ENCODE measurements at places on chromosomes 6 and 20.
A peak's percentile ranks its signal among the peaks of the same experiment; 100 is the strongest.

GRCh38 chr6:158219228-158219627 is 51.1 kb downstream of the GTF2H5 start:
- DNase-seq: peak; percentile 94

DNA sequence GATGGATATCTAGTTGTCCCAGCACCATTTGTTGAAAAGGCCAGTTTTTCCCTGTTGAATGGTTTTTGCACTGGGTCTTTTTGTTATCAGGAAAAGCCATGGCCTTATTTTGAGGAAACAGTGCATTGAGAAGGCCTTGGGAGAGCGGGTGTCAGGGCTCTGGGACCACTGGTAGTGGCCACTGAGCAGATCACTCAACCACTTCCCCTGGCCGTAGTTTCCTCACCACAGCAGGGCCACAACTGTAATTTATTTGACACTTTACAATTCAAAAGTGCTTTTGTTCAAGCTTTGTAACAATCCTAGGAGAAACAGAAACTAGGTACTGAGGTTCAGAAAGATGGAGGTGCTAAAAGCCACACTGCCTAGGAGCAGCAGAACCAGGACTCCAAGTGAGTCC is 281.8 kb downstream of the GMDS start:
- DNase-seq: no peak

DNA sequence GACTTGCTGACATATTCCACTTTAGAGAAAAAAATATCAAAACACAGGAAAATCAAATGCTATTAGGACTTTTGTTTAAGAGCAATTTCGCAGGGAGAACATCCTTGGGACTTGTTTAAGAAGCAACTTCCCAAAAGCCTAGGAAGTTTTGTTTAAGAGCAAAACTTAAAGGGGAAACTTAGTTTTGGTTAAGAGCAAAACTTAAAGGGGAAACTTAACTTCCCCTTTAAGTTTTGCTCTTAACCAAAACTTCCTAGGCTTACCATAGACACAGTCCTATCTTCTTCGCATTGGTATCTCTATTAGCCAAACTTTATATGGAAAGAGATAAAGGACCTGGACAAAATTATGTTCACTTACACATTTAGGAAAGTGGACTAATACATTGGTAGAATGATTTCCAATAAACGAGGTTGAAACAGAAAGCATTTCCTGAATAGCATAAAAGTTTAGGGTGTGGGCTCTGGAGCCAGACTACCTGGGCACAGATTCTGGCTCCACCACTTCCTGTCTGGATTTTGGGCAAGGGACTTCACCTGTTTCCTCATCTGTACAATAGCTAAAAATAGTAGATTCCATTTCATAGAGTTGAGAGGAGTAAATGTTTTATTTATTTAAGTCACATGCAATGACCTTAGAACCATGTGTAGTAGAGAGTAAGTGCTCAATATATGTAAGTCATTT is 15.7 kb downstream of the PAQR8 start:
- no peak for DNase-seq

DNA sequence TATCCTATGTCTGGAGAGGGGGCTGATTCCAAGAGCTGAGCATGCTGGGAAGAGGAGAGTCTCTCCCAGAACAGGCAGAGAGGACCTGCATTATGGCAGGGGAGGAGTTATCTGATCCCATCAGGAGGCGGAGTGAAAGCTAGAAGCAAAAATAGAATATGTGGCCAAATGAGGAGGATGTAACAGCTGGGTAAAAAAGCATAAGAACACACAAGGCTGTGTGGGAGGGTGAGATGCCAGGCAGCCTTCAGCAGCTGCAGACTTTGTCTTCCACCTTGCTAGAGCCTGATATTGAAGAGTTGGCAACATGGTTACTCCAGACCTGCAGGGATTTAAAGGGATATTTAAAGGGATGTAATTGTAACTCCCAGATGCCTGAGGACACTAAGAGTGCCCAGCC is 167.1 kb downstream of the PTPRT start:
- no peak for DNase-seq

DNA sequence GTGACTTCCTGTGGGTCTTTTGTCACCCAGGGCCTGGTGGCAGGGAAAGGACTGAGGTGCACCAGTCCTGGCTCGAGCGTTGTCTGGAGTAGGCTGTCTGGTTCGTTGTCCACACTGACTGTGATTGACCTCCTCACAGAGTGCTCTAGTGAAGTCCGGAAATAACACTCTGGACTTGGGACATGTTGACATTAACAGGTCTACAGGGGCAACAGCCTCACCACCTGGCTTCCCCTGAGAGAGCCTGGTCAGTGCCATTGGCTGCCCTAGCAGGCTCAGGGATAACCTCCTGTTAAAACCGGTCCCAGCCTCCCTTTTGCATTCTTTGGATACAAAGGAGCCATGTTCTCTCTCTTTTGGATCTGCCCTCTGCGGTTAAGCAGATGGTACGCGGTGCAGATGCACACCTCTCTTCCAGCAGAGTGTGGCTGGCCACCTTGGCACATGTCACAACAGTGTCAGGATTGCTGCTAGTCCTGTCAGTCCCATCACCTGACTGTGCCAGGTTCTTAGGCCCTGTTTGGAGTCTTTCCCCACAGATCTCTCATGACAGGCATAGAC is 46.2 kb downstream of the CDS2 start:
- no peak for DNase-seq

DNA sequence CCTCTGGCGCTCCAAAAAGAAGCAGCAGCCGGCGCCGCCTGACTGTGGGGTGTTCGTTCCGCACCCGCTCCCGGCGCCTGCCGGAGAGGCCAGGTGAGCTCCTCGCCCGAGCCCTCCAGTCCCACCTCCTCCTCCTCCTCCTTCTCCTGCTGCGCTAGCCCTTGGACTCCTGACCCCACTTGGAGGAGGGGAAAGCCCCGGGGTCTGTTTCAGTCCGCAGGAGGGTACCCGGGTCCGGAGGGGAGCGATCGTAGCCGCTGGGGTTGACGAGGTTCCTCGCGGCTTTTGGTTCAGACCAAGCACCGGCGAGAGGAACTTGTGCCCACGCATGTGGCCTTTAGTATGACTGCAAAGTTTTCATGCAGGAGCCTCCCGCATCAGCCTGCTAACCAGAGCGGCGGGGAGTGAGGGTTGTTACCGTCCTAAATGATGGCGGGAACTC is 493 bp downstream of the CRYBG1 start:
- DNase-seq: no peak

- DNase-seq: peak; percentile 8
Measured at GRCh38 chr6:84361372-84362192, 134.1 kb upstream of the CEP162 start.

GRCh38 chr6:39952167-39952566 is 17.9 kb upstream of the MOCS1 start:
- peak; percentile 57 for DNase-seq

- DNase-seq: peak; percentile 44
Measured at GRCh38 chr20:49993301-49993751, 10.5 kb downstream of the SNAI1 start.

- no peak for DNase-seq
Measured at GRCh38 chr6:5726976-5727718, 279.6 kb downstream of the NRN1 start.

DNA sequence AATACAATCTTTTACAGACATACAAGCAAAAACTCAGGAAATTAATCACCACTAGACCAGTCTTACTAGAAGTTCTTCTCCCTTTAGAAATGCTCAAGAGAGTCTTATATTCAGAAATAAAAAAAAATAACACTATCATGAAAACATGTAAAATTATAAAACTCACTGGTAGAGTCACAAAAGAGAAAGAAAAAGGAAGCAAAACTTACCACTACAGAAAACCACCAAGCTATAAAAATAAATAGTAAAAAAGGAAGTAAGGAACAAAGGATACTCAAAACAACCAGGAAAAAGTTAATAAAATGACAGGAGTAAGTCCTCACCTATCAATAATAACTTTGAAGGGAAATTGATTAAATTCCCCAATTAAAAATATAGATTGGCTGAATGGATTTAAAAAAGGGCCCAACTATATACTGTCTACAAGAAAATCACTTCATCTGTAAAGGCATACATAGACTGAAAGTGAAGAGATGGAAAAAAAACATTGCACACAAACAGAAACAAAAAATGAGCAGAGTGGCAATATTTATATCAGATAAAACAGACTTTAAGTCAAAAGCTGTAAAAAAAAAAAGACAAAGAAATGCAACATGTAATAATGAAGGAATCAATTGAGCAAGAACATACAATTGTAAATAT is 489.5 kb downstream of the KIF16B start:
- DNase-seq: no peak

GRCh38 chr6:29641430-29642148 is 8.6 kb upstream of the GABBR1 start:
- no peak for DNase-seq

DNA sequence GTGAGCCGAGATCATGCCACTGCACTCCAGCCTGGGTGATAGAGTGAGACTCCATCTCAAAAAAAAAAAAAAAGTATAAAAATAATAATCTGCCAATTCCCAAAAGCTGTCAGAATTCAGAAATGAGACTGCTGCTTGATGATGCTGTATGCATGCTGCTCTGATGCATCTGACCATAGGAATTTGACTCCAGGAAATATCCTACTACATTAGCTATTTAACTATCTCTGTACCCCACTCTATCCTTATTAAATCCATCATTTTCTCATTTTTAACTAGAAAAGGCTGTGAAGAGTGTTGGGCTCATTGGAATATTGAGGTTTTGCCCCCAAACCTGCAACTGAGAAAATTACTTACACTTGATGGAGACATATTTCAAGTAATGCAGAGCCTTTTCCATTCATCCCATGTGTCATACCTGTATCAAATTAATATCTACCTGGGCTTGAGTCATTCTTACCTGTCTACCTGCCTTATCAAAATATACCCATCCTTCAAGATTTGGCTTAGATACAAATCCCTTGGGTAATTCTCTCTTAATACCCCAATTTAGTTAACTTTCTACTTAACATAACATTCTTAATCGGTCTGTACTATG is 135.2 kb upstream of the PREP start:
- no peak for DNase-seq

GRCh38 chr6:4981761-4982160 is 22.1 kb downstream of the RPP40 start:
- no peak for DNase-seq

GRCh38 chr20:59032713-59033059 is 551 bp upstream of the ATP5F1E start:
- no peak for DNase-seq

DNA sequence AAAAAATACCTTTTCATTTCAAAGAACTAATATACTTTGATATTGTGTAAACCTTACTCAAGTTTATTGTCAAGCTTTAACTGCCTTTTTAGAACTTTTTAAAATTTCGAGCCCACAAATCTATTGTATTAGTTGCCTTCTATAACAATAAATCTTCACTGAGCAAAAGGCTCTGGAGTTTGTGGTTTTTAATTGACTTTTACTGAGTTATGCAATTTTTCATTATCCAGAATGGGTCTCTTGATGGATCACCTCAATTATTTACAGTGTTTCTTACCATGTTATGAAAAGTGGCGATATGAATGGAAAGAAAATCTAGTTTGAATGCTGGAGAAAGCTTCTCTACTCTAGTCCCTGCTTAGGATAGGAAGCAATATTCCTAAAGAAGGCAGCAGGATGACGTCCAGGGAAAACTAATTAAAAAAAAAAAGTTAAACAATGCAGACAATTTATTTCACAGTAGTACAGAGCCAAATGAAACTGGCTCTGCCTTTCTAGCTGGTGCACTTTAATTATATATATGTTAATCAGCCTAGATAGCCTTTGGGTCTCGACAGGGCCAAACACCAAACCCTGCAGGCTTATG is 5.0 kb downstream of the ID4 start:
- DNase-seq: peak; percentile 30

DNA sequence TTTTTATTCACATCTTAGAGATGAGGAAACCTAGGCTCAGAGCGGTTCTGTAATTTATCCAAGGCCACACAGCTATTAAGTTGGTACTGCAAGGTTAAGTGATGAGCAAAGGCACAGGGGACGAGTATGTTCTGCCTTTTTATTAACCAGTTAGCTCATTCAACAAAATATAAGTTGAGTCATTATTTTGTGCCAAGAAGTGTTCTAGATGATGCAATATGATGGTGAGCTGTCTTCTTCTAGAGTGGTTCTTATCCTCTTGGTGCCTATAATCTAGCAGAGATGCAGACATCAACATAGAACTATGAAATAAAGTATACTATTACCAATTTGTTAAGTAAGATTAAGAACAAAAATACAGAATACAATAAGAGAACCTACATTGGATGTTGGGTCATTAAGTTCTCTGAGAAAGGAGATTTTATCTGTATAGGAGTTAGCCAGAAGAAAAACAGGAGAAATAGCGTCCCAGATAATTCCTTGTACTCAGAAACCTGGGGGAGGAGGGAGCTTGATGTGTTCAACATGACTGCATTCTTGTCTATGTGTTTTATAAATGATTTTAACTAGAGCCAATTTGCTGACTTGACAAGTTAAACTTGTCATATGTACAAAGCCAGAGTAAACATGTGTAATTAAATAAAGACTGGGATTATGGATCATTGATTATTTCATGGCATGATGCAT is 122.3 kb downstream of the TBXT start:
- peak; percentile 24 for DNase-seq

DNA sequence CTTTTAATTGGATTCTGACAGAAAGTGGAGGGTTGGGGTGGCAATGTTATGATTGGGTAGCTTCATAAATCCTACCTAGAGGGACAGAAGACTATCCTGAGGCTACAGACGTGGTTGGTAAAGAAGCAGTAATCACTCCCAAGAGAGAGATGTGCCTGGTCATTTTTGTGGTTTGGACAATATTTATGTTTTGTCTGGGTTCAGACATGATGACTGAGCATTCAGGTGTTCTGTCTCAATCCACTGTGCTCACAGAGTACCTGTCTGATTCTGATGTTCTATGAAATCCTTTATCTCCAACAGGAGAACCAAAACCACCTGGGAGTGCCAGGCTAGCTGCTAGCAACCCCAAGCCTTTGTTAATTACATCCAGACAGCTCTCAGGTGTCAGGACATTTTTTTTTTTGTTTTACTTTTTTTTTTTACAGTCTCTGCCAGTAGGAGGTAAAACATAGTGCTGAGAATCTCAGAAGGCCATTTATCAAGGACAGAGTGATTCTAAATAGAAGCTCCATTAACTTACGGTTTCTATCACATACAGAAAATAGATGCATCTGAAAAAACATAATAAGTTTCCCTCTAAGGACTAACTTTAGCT is 1.6 kb upstream of the HLA-DQA1 start:
- no peak for DNase-seq

DNA sequence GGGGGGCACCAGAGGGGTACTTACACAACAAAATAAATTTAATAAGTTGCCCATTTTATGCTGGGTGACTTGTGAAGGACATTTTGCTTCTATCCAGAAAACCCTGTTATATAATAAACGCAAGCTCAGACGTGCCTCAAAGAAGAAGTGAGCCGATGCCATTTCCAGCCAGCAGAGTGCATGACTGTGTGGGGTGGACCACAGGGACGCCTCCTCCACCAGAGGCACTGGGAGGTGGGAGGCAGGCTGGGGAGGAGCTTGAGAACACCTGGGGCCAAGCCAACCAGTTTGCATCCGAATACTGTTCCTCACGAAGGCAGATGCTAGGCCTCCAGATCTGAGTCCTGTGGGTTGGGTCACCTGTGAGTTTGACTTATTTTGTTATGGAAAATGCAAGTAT is 363.8 kb downstream of the RNGTT start:
- no peak for DNase-seq

GRCh38 chr20:53692465-53693067 is 98.9 kb upstream of the ZNF217 start:
- DNase-seq: peak; percentile 86

GRCh38 chr6:158030380-158031300 is 49.0 kb downstream of the SYNJ2 start:
- DNase-seq: no peak

- DNase-seq: no peak
Measured at GRCh38 chr6:145904868-145905267, 59.3 kb downstream of the SHPRH start.

Data from fibroblast of pulmonary artery (primary cell).